ENCODE measurements at places on chromosomes 13 and 19.

GRCh38 chr19:29687244-29687896, 22.1 kb downstream of the PLEKHF1 start:
- no peak for DNase-seq

DNA sequence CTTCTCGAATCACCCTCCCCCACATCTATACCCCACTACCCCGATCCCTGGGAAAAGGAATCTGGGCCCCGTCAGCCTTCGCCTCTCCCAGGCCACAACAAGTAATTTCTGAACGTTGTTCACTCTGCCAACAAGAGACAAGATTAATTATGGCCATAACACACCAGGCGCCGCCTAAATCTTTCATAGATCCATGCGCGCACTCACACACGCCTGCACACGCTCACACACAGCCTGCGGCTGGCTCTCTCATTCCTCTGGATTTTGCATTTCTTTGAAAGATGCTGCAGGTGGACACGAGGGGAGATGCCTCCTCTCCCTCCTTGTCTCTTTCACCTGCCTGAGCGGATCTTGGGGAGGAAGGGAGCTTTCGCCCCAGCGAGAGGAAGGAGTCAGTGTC, 17.1 kb downstream of the ZNRF4 start:
- DNase-seq = no peak

DNA sequence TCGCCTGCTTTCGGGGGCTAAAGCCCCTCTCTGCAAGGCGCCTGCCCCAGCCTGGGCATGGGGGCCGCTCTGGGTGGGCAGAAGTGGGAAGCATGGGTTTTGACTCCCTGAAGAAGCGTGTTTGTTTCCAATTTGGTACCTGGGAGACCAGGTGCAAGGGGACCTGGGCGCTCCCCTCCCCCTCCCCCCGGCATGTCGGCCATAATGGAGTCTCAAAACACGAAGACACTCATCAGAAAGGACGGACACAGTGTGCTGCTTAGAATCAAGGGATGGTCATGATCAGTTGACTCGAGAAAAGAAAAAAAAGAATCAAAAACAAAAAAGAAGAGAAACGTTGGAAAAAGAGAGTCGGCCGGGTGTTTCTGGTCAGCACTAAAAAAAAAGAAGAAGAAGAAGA, 76.8 kb downstream of the IER2 start:
- no peak for DNase-seq

DNA sequence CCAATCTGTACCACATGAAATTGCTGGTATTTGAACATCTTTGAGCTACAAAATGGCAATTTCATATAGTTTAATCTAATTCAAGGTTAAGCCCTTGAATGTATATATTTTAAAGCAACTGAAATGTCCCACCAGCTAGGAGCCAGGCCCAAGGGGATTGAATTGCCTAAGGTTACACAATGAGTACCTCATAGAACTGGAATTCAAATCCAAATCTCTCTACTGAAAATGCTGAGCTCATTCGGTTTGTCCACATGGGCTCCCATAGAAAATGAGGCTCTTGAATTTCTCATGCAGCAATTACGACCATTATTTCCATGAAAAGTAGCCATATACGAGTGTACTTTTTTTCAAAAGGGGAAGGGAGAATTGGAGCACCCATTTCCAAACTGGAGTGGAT, 31.5 kb upstream of the FNDC3A start:
- DNase-seq = no peak

- DNase-seq = no peak
Observed at GRCh38 chr19:31610018-31610417, 260.8 kb upstream of the TSHZ3 start.

GRCh38 chr19:51572908-51573307, 1.8 kb downstream of the ZNF175 start:
- no peak for DNase-seq

DNA sequence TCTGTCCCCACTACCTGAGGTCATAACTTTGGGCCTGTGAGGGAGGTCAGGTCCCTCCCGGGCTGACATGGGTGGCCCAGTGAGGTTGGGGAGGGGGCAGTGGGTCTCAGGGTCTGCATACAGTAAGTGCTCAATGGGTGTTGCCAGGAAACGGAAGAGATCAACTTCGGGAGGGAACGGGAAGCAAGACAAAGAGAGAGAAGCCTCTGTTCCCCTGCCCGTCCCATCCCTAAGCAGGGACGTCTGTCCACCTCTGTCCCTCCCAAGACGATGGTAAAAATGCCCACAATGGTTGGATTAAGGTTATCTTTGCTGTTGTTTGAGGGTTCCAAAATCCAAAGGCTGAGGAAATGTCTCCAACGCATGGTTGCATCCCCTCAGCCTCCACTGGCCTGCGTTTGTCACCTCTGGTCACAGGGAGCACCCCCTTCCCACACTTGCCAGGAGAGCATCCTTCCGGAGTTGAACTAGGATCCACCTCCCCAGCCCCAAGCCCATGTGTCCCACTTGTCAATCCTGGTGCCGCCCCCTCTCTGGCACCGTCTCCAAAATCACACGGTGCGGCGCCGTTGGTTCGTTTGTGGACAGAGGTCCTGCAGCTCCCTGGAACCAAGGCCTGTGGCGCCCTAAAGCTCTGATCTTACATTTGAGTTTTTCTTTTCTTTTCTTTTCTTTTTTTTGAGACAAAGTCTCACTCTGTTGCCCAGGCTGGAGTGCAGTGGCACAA, 774 bp upstream of the HOMER3 start:
- no peak for DNase-seq
